ENCODE measurements at places on chromosomes 2 and 18. TPM values are rescaled to one million over a fixed set of nuclear protein-coding genes. Genes with fewer than 3 reads are reported as not detected.

Gene AQP12B
- total RNA-seq = not detected

Gene ABCG5
- total RNA-seq = not detected

Gene C2orf92
- total RNA-seq = not detected

Gene POTEF
- total RNA-seq = under 0.01 TPM

Gene SCN3A
- total RNA-seq = 0.98 TPM

Gene ACVR1C
- not detected for total RNA-seq

Gene CXCR2
- total RNA-seq = not detected

Gene TEKT4
- total RNA-seq = not detected

Gene CD207
- total RNA-seq = not detected

Gene FAM124B
- total RNA-seq = 22.1 TPM

Gene KIF5C
- 0.25 TPM for total RNA-seq

Gene ANKRD30BL
- not detected for total RNA-seq

Gene DIPK1C
- total RNA-seq = not detected

Gene SCYGR4
- not detected for total RNA-seq

Gene NGEF
- 0.53 TPM for total RNA-seq

Gene GALR1
- not detected for total RNA-seq

Gene RNF181
- total RNA-seq = 204 TPM

Gene SCN9A
- total RNA-seq = 0.30 TPM

Gene CNGA3
- total RNA-seq = 0.05 TPM

Gene MYO7B
- total RNA-seq = 0.27 TPM
